Stimulated activated CD8-positive, alpha-beta memory T cell treated with anti-CD3 and anti-CD28 coated beads, Interleukin-2, amount 100 ng/mL, for 1 hour (primary cell): ENCODE measurements at places on chromosomes 12 and 14.

GRCh38 chr14:54627540-54628363, 60.8 kb downstream of the SAMD4A start:
- DNase-seq, result no peak

DNA sequence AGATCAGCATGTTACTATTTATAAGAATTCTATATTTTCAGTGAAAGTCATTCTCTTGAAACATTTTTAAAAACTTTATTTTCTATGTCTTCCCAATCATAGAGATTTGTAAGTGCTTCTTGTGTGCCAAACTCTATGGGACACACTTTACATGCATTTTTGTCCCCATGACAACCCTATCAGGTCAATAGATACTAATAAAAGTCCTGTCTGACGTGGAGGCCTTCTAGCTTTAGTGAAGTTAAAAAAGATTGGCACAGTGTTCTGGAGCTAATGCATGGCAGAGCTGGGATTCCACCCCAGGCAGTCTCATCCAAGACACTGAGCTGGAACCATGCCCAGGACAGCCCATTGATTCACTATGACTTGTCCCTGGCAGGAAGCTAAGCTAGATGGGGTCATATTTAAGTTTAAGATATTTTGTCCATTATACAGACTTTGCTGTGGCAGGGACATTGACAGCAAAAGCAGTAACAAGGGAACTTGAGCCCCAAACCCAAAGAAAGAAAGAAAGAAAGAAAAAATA, 28.1 kb downstream of the TTC6 start:
- no peak for DNase-seq

DNA sequence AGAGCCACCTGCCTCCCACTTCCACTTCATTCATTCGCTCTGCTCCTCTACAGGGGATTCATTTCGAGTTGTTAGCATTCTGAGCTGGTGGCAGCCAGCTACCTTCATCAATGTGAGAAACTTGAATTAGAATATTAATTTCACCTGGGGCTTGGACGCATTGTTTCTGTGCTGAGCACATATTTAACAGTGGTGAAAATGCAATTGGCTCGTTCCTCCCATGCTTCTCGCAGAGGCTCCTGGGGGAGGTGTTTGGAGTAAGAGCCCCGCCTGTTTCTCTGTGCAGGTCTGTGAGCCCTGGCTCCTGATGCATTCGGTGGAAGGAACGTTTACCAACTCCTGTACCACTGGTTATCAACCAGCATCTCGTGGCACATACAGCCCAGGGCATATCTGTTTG, 141.5 kb downstream of the AACS start:
- DNase-seq, result no peak

DNA sequence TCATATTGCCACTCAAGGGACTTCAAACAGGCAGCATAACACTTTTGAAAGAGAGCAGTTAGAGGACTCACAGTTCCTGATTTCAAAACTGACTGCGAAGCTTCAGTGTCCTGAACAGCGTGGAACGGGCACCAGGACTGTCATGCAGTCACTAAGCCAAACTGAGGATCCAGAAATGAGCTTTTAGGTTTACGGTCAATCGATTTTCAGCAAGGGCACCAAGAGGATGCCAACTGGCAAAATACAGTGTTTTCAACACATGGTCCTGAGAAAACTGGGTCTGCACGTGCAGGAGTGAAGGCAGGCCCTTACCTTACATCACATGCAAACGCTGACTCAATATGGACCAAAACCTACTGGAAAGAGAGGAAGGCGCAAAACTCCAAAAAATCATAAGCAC, 15.6 kb downstream of the BRF1 start:
- no peak for DNase-seq

- DNase-seq, result no peak
Observed at GRCh38 chr14:73720636-73721035, 6.5 kb upstream of the PNMA1 start.

DNA sequence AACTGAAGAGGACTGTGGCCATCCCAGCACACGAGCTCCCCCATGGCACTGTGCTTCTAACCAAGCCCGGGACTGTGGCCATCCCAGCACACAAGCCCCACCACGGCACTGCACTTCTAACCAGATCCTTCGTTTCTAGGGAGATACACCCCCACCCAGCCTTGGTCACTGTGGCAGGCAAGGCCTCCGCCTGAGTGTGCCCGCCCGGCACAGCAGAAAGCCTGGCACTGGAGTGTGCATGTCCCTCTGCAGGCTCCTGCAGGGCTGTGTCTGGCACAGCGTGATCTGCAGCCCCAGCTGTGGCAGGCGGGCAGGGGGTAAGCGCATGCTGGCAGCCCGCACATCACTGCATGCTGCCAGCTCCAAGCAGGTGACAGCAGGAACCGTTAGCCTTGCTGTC, 49.8 kb downstream of the CCDC85C start:
- no peak for DNase-seq

- no peak for DNase-seq
Observed at GRCh38 chr12:58584880-58585279, 335.4 kb downstream of the LRIG3 start.

GRCh38 chr12:99605-100004, 33.0 kb downstream of the IQSEC3 start:
- DNase-seq, result no peak

GRCh38 chr12:12357719-12358461, 1.0 kb downstream of the BORCS5 start:
- DNase-seq, result no peak

DNA sequence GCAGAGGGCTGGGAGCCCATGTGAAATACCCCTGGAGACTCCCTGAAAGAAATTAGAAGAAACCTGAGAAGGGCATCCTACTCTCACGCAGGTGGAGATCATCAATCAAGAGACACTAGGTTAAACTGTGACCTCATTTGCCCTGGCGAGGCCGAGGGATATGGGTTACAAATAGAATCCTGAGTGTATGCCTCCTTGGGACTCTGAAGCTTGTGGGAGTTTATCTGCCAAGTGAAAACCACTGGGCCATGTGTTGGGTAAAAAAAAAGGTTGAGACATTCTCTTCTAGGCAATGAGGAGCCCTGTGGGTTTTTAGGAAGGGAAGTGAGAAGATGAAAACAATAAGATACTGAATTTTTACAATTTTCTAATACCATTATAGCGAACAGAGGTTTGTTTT, 160.7 kb upstream of the ARID2 start:
- DNase-seq, result no peak

- no peak for DNase-seq
Observed at GRCh38 chr12:24617471-24617870, 331.4 kb downstream of the BCAT1 start.

DNA sequence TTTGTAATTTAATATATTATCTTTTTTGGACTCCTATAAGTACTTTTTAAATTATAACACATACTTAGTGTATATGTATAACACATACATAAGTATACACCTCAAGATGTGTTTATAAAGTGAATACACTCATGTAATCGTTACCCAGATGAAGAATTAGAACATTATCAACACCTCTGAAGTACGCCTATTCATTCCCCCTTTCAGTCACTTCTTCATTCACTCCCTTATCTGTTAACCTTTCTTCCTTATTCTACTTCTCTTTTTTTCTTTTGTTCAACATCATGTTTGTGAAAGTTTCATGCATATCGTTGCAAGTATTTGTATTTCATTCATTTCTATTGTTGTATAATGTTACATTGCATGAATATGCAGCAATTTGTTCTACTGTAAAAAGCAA, 98.5 kb downstream of the ARID2 start:
- DNase-seq, result no peak

GRCh38 chr12:80373666-80374065, 70.4 kb upstream of the PTPRQ start:
- no peak for DNase-seq

- DNase-seq, result no peak
Observed at GRCh38 chr12:80625901-80626300, 81.5 kb upstream of the MYF6 start.

DNA sequence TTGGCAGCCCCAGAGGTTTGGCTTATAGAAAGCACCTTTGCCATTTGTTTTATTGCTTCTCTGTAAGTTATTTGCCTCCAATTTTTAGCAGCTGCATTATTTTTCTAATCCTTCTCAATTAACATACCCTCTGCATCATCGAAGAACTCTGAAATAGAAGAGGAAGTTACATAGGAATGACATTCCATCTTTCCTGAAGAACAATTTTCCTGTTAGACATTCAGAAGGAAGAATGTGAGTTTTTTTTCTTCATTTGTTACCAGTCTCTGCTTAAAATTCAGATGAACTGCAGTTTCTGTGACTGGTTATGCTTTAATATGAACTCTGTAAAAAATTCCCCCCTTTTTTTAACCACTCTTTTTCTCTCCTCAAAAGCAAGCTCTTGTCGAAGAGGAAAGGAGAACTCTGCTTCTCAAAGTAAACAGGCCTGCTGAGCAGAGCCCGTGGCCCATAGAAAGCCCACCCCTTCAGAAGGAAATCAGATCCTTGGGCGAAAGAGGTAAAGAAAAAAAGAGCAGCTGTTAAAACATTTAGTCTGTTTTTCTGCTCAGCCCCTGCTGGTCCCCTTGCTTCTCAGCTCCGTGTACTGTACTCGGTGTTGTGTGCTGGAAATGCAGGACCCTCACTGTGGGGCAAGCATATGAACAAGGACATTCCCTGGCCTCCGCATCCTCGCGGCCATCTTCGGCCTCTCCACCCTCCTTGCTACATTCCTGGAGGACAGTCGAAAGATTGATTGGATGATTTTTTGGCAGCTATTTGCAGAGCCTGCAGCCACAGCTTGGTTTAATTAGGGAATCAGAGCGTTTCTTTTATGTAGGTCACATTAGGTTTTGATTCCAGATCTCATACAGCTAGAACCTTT, 164.4 kb upstream of the LRIG3 start:
- DNase-seq, result no peak

- DNase-seq, result no peak
Observed at GRCh38 chr12:12985817-12986408, 14.2 kb downstream of the HEBP1 start.

- DNase-seq, result no peak
Observed at GRCh38 chr14:75793806-75794205, 132.8 kb downstream of the TTLL5 start.

DNA sequence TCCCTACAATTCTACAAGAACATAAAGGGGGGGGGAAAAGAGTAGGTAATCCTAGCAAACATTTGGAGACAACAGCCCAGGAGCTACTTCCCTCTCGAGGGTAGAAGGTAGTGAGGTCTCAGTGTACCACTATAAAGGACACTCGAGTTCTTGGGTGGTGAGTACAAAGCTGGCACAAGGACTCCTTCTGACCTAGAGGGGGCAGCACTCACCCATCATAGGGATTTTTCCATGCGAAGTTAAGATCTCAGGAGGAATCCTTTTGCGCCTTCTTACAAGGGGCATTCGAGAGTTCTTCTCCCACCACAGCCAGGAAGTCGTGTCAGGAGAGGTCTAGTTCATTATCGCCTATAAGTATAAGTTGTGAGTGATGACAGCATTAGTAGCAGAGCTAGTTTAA, 200.2 kb upstream of the RBM19 start:
- no peak for DNase-seq

GRCh38 chr14:68780358-68781160, 12.3 kb downstream of the ZFP36L1 start:
- no peak for DNase-seq

- no peak for DNase-seq
Observed at GRCh38 chr14:88069677-88070076, 64.7 kb downstream of the GPR65 start.

DNA sequence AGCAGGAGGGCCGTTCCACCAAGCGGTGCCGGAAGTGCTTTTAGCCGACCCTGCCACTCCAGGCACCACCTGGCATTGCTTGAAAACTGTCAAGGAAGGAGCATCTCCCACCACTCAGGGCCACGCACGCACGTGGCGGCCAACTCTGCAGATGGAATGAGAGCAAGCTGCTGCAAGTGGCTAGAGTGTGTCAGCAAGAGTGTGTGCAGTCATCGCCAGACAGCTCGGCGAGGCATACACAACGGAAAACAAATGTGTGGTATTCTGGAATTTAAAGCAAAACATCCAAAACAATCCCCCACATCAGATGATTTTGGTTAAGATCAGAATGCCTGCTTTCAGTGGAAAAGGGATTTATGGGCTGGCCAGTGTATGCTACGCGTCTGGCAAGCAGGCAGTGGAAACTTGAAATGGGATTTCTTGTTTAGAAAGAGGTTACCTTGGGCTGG, 11.2 kb downstream of the CD9 start:
- DNase-seq, result no peak

DNA sequence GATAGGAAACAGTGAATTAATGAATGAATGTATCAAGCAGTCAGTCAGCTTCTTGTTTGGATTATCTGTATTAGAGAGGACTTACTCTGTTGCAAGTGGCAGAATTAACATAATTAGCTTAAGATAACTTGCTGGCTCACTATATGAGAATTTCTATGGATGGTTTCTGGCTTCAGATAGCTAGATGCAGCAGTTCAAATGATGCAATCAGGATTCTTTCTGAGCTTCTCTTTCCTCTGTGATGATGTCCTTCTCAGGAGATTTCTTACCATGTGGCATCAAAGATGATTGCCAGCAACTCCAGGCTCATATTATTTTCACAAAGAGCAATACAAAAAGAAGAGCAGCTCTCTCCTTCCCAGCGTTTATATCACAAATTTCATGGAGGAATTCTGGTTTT, 30.7 kb downstream of the FRMD6 start:
- DNase-seq, result no peak

GRCh38 chr12:271161-271560, 8.5 kb upstream of the SLC6A13 start:
- DNase-seq, result no peak

DNA sequence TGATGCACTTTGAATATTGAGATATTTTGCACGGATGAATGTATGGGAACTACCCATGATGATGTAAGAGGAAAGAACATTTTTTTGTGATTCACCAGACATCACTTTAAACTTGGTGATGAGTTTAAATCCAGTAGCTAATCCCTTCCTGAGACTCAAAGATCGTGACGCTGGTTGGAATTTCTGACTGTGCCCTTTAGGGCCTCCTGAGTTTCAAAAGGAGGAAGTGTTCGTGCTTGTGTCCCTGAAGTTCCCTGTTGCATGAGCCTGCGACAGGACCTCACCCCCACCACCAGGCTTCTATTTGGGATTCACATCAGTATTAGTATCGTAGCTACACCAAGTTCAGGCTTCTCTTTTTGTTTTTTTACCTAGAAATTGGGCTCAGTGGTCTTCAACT, 18.6 kb upstream of the RIN3 start:
- no peak for DNase-seq

DNA sequence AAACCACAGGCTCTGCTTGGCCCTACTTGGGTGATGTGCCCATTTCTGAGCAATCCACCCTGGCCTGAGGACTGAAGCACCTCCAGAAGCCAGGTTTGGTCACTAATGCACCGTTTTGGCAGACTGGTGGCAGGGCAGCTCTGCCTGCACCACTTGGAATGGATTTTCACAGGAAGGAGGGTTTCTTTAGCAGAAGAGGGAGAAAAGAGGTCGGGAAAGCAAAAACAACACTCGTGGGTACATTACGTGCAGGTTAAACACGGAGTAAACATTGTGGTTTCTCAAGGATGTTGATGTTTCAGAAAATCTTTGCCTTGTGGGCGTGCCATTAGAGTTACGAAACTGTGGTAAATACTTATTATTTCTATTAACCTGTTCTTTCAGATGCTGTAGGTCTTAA, 70.8 kb downstream of the KCNA5 start:
- DNase-seq, result no peak

- DNase-seq, result no peak
Observed at GRCh38 chr14:50608302-50608851, 48.4 kb downstream of the ATL1 start.

GRCh38 chr12:3168223-3169221, 91.3 kb downstream of the TSPAN9 start:
- DNase-seq, result no peak
